A172 (cell line): ENCODE measurements at places on chromosomes 16 and 17. TPM values are rescaled to one million over a fixed set of nuclear protein-coding genes. Genes with fewer than 3 reads are reported as not detected.

DNA sequence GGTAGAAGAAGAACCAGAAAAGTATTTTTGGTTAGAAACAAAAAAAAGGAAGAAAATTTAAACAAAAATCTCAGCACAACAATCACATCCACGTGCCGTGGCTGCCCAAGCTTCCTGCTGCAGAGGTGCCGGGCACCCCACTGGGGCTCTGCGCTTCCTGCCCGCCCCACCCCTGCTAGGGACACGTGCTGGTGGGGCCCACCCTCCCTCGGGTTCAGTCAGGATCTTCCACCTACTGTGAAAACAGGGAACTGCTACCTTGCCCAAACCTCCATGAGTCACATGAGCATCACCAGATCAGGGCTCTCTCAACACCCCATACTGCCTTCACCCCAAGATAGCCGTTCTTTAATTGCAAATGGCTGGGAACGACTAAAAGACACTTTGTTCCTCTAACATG, 24.4 kb upstream of the CYTH1 start:
- DNase-seq: peak; percentile 29

DNA sequence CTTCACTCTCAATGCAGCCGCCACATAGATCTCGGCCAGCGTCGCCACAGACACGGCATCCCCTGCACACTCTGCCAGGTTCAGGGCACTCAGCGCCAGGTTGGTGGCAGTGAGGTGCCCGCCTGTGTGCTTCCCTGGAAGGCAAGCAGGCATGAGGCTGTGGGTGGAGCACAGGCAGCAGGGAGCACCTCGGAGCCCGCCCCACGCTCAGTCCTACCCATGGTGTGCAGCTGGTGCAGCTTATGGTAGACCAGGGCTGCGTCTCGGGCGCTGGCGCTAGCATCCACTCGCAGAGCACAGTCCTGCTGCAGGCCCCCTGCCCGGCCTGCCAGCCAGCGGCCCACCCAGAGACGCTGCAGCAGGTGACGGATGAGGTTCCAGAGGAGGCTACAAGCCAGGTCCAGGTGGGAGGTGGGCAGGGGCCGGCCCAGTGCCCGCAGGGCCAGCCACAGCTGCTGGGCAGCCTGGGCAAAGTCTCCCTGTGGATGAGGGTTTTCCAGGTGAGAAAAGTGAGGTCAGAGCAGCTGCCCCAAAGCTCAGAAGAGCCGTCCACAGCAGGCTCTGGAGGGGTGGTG, 20.5 kb downstream of the SREBF1 start:
- DNase-seq: no peak

The HP gene
- total RNA-seq: not detected in 2 replicates

GRCh38 chr16:16996827-16997226, 473.9 kb downstream of the XYLT1 start:
- no peak for DNase-seq

The NXPH3 gene
- 0.12 and 0.24 TPM in 2 replicates for total RNA-seq

DNA sequence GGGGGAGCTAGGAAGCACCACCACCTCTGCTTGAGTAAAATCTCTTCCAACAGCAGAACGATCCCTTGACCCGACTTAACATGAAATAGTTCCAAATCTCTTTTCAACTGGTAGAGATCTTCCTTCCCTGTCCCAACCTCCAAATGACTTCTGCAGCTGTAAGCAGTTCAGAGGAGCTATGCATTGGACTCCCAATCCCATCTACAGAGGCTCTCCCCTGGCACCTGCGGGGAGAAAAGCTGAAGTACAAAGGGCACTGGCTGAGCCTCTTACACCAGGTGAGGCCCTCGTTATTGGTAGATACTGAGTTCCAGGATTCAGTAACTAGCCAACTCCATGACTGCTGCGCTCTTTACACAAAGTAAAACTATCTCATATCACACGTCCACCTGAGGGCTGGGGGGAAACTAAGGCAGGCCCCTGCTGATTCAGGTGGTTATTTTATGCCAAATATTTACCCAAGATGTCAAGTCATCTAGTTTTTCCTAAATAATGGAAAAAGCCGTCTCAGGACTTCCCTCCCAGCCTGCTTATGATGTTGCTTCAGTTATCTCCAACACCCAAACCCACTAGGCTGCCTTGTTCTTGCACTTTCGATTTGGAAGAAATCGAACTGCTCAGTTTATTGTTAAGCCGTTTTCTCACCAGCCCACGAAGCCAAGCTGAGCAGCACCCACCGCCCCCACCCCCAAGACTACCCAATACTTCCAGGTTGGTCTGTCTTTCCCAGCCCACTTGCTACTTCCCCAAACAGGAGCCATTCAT, 3.2 kb downstream of the ACTG1 start:
- DNase-seq: no peak

GRCh38 chr17:47288531-47289116, 35.0 kb downstream of the ITGB3 start:
- no peak for DNase-seq

- peak; percentile 76 for DNase-seq
Measured at GRCh38 chr16:11640987-11641817, 27.1 kb upstream of the SNN start.

- DNase-seq: no peak
Measured at GRCh38 chr17:27491713-27492190, 35.5 kb downstream of the KSR1 start.
